Activated CD4-positive, alpha-beta T cell treated with anti-CD3 and anti-CD28 coated beads for 48 hours (primary cell): ENCODE measurements at places on chromosomes 2 and 18.
A peak's percentile ranks its signal among the peaks of the same experiment; 100 is the strongest.

DNA sequence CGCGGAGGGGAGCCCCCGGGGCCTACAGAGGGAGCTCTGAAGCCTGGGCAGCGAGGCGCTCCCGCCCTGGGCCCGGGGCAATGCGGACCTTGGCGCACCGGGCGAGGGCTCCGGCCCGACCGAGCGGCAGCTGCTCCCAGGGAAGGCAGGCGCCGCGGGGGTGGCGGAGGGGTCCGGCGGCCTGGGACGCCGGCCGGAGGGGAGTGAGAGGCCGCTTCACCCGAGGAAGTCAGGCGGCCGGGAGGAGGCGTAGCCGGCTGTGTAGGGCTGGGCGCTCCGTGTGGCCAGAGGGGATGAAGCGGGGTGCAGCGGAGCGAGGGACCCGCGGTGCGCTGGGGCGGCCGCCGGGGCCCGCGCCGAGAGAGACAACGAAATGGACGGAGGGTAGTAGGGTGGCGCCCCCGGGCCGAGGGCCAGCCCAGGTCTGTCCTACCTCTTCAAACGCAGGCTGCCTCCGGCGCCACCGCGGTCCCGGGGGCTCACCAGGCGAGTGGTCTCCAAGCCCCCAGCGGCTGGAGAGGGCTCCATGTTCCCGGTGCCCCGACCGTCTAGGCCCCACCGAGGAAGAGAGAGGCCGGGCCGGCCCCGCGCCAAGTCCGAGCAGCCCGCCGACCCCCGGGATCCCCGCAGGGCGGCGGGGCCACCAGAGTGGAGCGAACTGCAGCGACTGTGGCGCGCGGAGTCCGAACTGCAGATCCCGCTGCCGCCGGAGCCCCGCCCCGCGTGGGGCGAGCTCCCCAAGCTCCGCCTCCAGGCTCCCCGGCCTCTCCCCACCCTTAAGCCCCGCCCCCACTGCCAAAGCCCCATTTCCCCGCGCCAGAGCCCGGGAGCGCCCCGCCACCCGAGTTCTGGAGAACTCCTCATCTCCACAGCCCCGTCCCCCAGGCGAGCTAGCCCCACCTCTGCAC lies at the start of gene SLC30A3:
TSS of gene SLC30A3 (minus strand) at position 669 of the 908 bp plus-strand sequence. CDS start at position 528, 141 bp downstream.
- DNase-seq, result peak; percentile 82

DNA sequence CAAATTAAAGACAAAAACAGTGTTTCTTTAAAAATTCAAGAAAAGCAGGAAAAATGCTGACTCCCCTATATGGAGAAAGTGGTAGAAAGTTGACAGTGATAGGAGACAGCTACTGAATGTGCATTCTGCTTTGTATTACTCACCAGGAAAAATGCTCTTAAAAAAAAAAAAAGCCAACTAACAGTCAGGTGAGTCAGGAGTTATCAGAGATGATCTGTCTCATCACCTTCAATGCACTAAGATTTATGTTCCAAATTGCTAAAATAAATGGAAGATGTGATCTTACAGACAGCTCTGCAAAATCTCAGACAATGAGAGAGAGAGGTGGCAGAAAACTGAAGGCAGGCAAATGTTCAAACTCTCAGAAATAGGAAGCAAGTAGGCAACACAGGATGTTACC lies 47.6 kb upstream of the ZNF521 start:
- no peak for DNase-seq

GRCh38 chr18:56412951-56413350 lies 225.4 kb downstream of the TXNL1 start:
- no peak for DNase-seq

DNA sequence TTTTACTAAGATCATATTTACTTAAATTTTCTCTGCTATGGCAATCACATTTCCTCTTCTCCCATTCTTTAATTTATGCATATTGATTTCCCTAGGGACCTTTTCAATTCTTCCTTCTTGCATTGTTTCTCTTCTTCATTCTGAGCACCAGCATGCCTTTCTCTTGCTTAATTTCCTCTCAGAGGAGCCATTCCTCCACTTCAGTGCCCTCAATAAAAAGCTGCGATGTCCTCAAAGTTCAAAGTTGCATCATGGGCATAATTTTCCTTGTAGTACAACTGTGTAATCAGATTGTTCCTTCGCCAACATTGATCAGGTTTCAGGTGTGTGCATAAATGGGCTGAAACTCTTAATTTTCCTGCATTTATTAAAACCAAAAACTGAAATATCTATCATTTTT lies 21.8 kb upstream of the CD226 start:
- no peak for DNase-seq

DNA sequence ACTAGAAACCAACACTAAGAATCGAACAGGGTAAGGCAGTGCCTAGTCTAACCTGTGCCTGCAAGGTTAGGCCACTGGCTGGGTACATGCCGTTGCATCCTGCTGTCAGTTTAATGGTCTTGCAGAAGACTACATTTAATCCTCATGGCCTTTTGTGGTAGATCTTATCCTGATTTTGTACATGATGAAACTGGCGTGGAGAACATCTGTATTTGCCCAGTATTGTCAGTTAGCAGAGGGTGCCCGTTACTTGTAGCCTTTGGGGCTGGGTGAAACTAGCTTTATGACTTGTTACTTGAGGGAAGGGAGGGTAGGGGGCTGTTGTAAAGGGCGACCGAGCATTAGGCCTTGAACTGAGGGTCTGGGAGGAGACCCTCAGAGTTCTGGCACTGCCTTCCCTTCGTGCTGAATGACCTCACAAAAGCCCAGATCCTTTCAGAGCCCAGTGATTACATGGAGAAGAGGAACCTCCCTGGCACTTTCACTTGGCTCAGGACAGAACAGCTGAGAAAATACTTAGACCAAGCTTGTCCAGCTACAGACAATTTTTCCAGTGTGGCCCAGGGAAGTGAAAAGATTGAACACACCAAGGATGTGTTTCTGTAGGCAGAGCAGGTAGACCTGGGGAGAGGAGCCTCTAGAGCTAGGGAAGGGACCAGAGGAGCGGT lies 19.5 kb downstream of the SLC20A1 start:
- no peak for DNase-seq

DNA sequence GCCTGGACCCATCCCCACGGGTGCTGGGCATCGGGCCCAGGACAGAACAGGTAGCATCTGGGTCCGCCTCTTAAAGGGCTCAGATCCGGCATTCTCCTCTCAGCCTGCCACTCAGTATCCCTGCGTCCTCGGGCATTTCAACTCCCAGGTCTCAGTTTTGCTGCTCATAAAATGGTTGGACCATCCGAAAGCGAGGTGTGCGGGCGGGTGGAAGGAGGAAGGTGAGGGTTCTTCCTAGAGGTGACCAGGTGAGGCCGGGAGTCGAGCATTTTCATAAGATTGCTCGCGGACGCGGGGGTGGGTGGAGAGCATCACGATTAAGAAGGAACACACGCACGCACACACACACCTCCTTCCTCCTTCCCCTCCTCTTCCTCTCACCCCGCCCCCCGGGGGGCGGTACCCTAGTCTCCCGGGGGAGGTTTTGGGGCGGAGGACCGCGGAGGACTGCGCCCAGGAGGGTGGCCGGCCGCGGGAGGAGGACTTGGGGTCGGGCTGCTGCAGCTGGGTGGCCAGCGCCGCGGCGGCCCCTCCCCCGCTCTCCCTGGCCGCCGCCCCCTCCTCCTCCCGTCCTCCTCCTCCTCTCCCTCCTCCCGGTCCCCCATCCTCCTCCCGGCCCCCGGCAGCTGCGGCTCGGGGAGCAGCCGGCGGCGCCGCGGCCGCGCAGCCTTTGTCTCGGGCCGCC lies 97.9 kb upstream of the GPR45 start:
- peak; percentile 51 for DNase-seq

GRCh38 chr2:120893811-120894584 lies 158.3 kb downstream of the GLI2 start:
- DNase-seq, result no peak

- no peak for DNase-seq
Measured at GRCh38 chr2:48508461-48509124, 21.4 kb upstream of the STON1 start.

DNA sequence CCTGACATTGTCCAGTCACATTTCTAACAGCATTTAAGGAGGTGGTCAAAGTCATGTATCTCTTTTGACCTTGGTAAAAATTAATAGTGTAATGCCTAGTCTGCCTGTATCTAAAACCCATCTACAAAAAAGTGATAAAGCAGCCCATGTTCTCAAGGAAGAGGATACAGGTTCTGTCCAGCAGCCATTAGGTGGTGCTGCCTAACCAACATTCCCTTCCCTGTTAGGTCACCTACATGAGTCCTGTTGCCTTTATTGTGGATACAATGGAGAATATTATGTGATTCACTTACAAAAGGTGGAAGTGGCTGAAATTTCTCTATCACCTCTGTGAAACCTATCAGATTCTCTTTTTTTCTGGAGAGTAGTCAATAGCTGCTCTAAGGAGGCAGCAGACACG lies 52.5 kb downstream of the AQP4 start:
- DNase-seq, result no peak

GRCh38 chr2:113105047-113105785 lies 22.2 kb upstream of the IL1RN start:
- peak; percentile 76 for DNase-seq

GRCh38 chr2:224146356-224147160 lies 107.5 kb upstream of the SERPINE2 start:
- DNase-seq, result no peak

GRCh38 chr2:151862700-151863099 lies 34.5 kb upstream of the ARL5A start:
- DNase-seq, result no peak

DNA sequence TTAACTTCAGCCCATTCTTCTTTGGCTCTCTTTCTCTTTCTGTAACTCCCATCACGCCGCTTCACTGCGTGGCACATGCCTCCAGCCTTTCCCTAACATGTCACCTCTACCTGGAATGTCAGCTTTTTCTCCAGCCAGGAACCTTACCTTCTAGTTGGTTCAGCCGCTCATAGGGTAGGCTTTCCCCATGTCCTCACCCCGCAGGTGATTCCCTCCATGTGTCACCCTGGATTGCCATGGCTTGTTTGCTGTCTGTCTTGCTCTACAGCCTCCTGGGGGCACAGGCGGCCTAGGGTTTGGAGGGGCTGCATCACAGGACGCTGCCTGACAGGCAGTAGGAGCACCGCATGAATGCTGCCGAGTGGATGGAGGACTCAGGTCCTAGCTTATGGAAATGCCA lies 39.2 kb downstream of the ARHGEF4 start:
- no peak for DNase-seq

- DNase-seq, result peak; percentile 10
Measured at GRCh38 chr2:75053484-75054112, 95.2 kb downstream of the POLE4 start.

GRCh38 chr2:9420495-9420894 lies 2.8 kb downstream of the ITGB1BP1 start:
- no peak for DNase-seq

DNA sequence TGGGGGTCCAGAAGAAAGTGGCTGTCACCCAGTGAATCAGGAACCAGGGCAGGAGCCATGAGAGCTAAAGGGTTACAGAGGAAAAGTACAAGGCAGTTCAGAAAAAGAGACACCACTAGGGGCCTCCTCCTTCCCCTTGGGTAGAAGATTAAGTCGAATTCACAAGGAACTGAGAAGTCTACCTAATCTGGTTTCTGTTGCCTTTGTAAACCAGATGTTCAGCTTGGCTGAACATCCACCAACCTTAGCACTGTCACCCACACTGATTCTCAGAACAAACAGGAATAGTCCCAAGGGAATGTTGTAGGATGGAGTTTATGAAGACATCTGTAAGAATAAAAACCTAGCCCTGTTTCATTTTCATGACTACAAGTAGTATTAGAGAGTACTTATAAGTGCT lies 90.4 kb upstream of the NOSTRIN start:
- no peak for DNase-seq

GRCh38 chr2:238381341-238382115 lies 45.2 kb upstream of the ASB1 start:
- DNase-seq, result no peak

- no peak for DNase-seq
Measured at GRCh38 chr2:67974559-67975430, 88.0 kb downstream of the C1D start.

DNA sequence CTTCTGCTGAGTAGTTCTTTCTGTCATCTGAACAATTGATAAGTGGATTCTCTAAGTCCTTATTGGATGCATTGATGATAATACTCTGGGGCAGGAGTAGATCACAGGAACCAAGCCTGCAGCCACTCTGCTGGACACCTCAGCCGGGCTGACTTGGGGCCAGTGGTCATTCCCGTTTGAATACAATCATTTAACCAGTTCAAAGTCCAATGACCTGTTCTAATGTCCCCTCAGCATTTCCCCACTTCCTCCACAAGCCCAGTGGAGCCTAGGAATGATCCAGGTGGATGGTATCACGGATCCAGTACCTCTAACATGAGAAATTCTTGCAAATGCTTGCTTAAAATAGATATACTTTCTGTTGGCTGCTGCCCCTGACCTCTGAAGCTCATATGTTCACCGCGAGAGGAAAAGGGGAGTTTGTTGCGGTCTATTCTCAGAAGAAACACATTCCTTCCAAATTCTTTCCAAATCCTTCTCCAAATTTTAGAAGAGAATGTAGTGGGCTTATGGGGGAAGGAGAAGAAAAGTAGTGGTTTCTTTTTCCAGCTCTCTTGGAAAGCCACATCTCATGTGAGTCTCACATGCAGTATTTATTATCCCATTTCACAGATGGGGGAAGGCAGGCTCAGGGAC lies 170.9 kb downstream of the INHBB start:
- DNase-seq, result no peak

DNA sequence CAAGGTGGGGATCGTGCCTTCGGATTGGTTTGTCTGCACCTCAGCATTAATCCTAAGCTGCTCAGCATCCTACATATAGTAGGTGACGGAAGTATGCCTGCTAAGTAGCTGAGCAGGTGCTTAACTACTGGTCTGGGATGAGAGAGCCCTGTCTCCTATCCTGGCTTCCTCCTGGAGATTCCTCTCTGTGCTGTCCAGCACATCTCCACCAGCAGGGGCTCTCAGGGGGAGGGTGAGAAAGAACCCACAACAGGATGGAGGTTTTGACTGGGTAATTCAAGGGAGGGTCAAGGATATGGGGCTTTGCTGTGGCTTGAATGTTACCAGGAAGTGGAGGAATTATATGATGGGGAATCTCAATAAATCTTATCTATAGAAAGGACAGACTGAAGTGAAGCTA lies 45.4 kb upstream of the KIF5C start:
- DNase-seq, result no peak

DNA sequence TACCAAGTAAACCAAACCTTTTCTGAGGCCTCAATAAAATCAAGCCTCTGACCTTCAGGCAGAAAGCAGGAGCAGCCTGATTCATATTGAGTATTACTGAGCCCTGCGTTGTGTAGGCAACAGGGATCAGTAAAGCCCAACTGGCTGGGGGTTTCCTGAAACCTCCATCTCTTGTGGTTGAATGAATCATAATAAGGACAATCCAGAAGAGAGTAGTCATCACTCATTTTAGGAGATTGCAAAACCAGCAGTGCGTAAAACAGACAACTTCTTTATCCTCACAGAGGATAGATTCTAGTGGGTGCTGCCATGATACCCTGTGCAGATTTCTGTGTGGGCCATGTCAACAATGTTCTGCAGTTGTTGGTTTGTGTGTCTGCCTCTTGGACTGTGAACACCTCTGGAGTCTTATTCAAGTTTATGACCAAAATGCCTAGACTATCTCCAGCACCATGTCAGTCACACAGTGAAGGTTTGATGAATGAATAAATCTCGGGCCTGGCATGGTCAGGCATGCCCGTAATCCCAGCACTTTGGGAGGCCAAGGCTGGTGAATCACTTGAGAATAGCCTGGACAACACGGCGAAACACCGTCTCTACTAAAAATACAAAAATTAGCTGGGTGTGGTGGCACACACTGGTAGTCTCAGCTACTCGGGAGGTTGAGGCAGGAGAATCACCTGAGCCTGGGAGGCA lies 51.8 kb upstream of the RAB27B start:
- peak; percentile 59 for DNase-seq
